ENCODE measurements at places on chromosomes 5 and 9.

- DNase-seq = no peak
Observed at GRCh38 chr5:40364441-40364840, 315.3 kb upstream of the PTGER4 start.

GRCh38 chr9:98556511-98556910, 152.2 kb downstream of the GABBR2 start:
- DNase-seq = no peak

GRCh38 chr5:32030686-32031085, 143.4 kb downstream of the GOLPH3 start:
- no peak for DNase-seq

DNA sequence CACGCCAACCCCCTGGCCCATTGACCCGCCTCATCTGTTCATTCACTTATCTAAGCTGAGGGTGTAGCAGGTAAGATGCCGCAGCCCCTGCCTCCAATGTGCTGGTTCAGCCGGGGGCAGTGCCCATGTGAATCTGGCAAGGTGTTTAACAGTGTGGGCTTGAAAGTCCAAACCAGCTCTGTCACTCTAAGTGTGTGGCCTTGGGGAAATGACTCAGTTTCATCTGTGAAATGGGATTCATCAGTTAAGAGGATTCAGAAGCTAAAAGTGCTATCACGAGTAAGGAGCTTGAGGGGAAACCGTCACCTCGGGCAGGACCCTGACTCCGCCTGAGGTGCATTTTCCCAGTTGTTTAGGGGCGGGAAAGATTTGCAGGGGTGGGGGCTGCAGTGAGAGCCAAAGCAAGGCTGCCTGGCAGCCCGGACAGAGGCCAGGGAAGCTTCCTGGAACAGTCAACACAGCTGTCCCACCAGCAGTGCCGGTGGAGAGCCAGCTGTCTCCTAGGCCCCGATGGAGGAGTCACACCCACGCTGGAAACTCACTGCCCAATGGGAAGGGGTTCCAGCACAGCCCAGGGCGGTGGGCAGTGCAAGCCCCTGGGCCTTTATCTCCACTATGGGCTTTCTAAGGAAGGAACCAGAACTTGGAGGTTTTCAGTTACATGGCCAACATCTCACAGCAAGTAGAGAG, 9.7 kb upstream of the URM1 start:
- peak; percentile 91 for DNase-seq

DNA sequence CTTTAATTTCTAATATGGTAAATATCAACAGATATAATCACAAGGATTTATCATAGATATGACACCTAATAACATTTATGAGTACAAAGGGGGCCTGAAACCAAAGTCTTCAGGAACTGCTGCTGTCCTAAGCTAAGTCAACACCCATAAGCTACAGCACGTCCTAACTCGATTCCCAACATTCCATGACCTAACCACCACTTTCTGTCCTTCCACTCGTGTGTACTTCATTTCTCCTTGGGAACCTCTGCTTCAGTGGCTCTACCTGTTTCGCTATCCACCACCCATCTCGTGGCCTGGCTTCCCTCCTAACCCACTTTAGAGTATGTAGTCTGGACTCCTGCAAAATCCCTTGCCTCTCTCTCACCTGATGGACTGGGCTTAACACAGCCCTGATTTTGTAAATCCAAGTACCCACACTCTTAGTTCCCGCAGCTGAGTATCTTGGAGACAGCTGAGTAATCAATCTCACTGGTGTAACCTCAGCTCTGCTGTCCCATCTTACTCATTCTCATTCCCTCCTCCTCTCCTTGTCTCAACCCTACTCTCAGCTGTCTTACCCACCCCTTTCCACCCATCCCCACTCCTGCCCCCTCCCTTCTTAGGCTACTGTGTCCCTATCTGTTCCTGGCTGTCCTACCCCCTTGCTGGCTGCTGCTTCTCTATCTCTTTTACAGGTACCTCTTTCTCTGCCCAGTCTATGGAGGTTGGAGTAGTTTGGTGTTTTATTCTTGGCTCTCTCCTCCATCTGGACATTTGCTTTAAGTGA, 101.8 kb downstream of the MAST4 start:
- peak; percentile 9 for DNase-seq

GRCh38 chr9:18824095-18824666, 208.8 kb downstream of the SAXO1 start:
- DNase-seq = no peak

DNA sequence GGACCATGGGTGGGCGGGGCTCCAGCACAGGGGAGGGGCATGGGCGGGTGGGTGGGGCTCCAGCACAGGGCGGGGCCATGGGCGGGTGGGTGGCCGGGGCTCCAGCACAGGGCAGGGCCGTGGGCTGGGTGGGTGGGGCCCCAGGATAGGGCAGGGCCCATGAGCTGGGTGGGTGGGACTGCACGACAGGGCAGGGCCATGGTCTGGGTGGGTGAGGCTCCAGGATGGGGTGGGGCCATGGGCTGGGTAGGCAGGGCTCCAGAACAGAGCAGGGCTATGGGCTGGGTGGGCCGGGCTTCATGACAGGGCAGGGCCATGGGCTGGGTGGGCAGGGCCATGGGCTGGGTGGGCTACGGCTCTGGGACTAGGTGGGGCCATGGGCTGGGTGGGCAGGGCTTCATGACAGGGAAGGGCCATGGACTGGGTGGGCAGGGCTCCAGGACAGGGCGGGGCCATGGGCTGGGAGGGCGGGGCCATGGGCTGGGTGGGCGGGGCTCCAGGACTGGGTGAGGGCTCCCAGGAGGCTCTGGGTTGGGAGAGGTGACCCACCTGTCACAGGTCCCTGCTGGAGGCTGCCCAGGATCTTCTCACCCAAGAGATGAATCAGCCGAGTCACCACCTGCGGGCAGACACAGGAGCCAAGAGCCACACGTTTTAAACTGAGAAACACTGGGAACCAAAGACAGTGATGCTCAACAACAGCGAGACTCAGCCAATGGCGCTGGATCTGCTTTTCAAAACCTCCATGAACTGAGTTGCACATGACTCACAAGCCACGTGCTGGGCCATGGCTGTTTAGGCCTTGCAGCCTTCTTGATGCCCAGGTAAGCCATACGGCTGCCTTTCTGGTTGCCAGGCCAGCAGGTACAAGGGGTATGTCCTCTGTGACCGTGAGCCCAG, 33.6 kb upstream of the NSMF start:
- DNase-seq = no peak

DNA sequence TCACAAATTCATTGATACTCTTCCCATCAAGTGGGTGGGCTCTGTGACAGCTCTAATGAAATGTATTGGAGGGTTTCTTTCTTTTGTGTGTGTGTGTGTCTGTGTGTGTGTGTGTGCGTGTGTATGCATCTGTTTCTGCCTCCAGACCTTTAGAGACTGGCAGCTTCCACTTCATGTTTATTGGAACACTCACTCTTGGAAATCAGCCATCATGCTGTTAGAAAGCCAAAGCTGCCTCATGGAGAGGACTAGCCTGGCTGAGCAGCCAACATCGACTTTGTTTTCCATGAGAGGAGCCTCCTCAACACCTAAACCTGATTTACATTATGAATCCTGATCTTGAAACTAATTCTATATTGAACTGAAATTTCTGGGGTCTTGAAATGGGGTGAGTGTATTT, 128.5 kb upstream of the FAM174A start:
- peak; percentile 41 for DNase-seq

GRCh38 chr9:2576631-2577030, 45.0 kb upstream of the VLDLR start:
- DNase-seq = no peak

GRCh38 chr5:35890021-35891020, 33.6 kb downstream of the IL7R start:
- DNase-seq = no peak

- peak; percentile 38 for DNase-seq
Observed at GRCh38 chr5:76709762-76710161, 6.2 kb upstream of the F2R start.

DNA sequence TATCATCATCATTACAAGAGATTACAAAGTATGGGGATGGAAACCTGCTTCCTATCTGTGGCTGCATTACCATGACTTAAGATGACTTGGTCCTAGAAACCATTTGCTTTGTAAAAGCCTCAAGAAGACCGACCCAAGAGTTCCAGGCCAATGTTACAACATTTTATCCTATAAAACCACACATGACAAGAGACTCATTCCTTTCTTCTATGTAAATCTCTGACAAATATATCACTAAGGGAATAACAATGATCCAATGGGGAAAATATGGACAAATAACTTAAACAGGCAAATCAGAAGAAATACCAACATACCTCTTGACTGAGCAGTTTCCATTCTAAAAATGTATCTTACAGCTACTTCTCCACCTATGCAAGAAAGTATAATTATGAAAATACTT, 44.3 kb upstream of the VPS13A start:
- no peak for DNase-seq

- no peak for DNase-seq
Observed at GRCh38 chr5:172402531-172403188, 51.7 kb downstream of the SH3PXD2B start.

DNA sequence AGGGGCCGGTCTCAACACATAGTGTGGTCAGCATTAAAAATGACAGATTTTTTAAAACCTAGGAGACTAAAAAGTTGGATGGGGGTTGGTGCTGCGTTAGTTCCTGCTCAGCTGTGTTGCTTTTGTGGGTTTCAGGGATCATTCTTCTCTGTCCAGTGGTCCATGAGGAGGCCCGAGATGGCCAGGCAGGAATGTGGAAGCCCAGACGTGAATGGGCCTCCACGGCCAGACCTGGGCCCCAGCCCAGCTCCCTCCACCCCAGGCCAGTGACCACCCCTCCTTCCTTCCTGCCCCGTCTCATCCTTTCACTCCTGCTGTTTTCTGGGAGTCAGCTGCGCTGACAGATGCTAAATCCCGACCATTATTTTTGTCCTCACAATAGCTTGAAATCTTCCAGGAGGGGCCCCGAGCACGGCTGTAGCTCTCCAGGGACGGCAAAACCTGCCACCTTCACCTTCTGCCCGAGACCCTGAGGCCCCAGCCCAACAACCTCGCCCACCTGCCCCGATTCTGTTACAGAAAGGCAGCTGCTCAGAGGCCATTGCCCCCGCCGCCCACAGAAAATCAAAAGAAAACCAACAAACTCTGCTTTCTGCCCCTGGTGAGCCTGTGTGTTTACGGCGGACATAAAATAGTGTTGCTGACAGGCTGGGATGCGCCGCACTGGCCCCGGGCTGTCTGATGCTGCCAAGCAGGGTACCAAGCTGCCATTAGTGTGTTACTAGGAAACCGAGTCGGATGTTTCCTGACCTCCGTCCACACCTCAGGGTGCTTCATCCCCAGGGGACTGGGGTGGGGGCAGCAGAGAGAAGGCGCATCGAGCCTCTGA, 83.7 kb upstream of the SARDH start:
- peak; percentile 36 for DNase-seq

GRCh38 chr9:89223396-89223977, 44.9 kb upstream of the SHC3 start:
- DNase-seq = no peak

DNA sequence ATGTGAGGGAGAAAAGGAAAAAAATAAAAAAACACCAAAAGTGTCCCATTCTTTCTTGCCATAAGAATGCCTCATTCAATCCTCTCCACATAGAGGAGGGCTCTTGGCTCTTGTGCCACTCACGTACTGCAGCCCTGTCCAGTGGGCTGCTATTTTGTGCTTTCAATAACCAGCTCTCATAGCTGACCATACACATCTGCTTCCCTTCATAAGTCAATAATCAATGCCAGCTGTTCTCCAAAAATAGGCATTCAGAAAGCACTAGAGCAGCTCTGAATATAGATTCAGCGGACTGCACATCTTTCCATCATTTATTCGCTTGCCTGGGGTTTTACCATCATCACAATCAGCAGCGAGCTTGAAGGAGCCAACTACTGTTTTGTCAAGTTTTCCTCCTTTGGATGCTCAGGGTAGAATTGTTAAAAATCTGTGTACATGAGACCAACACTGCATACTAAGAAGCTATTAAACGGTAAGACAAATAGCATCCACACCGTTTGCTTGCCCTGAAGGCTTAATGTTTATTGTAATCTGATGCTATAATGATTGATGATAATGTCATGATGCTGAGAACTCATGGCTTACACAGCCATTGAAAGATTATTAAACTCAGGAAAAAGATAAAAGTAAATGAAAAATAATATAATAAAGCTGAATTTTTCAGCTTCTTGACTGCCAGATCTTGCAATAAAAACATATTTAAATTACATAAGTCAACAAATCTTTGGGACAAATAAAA, 80.0 kb downstream of the OXCT1 start:
- no peak for DNase-seq

DNA sequence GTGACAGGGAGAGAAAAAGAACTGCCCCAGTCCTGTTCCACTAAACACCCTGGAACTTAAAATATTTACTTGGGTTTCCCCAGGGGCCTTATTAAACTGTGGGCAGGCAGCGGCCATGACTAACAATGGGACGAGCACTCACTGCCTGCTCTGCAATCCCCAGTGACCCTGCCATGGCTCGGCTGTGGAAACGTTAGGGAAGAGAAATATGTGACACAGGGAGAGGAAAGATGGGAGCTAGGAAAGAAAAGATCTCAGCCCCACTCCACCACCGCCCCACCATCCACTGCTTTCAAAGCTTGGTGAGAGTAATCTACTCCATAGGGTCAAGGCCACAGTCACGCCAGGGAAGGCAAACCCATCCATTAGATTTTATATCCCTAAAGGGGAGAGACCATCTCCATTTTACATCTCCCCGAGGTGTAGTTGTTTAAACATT, 117.6 kb downstream of the EFNA5 start:
- DNase-seq = peak; percentile 85

GRCh38 chr9:126327006-126327713, 531 bp downstream of the MVB12B start:
- DNase-seq = no peak
